ENCODE measurements at places on chromosomes 12 and 14.
A peak's percentile ranks its signal among the peaks of the same experiment; 100 is the strongest.

GRCh38 chr12:2408262-2408661, 355.5 kb downstream of the CACNA1C start:
- no peak for DNase-seq

DNA sequence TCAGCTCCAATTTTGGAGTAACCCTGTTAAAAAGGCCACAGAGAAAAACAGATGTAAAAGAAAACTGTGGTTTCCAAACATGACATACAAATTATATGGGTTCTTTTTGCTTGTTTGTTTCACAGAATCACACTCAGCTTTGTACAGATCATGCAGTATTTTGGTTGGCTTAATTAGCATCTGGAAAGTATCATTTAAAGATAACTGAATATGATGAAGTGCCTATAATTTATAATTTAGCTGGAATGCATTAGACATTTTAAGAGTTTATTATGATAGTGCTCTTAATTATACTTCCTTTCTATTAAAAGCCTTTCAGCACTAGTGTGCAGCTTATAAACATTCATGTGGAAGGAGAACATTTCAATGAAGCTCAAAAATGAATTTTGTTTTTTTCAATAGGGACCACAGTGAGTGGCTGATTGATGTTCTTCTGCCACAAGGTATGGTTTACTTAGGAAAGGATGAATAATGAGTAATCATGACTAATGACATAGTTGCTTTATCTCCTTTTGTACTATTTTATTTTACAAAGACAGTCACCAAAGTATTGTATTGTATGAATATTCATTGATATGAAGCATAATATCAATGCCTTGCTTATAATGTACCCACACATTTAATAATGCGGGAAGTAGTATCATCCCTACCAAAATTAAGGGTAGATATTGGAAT, 98.3 kb downstream of the UNC79 start:
- no peak for DNase-seq

GRCh38 chr14:54785136-54785777, 117.4 kb downstream of the GCH1 start:
- no peak for DNase-seq

DNA sequence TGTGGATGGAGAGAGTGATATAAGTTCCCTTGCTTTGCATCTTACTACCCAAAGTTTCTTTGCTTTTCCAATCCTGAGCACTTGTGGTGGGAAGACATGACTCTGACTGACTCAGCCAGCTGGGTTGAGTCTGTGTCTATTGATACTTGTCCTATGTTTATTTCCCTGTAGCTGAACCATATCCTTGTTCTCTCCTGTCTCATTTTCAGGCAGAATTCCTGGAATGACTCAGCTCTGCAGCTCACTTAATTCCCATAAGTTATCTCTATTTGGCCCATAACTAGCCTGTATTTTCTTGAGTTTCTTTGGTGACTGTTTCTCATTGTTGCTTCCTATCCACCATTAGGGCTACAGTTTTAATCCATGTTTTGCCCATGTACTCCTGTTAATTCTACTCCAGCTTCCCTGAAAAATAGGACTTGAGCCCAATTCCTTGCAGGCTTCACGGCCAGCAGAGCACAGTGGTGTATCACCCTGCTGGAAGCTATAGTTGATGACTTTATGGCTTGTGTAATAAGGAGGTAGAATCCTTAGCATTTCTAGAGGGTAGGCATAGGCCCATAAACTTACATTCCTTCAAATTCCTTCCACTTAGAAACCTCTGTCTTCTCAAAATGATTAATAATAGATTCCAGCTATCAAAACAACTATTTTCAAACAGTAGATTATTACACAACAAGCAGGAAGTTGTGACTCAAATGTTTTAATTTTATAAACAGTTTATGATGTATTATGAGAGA, 183.1 kb downstream of the TMTC3 start:
- peak; percentile 85 for DNase-seq

DNA sequence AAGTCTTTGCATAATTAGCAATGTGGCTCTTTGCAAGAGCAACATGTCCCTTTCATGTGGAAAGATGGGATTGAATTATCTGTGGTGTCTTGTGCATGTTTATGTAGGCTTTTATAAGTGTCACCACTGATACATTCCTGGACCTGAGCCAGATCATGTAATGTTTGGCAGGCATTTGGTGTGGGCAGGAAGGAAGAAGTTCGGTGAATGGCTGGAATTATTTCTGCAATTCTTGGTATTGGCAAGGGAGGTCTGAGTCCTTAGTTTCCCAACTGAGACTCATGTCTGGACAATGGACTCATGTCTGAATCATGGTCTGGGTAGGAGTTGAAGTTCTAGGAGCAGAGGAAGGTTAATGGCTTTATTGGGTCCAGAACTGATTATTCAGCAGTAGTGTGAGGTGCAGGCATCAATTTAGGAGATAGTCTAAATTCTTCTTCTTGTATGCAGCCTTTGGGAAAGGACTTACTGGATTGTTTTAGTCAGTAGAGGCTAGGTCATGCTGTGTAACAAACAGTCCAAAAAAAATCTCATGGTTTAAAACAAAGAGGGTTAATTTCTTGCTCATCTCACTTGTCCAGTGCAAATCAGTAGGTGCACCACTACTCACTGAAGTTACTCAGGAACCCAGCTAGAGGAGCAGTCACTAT, 186.5 kb upstream of the LHX5 start:
- DNase-seq = peak; percentile 13

DNA sequence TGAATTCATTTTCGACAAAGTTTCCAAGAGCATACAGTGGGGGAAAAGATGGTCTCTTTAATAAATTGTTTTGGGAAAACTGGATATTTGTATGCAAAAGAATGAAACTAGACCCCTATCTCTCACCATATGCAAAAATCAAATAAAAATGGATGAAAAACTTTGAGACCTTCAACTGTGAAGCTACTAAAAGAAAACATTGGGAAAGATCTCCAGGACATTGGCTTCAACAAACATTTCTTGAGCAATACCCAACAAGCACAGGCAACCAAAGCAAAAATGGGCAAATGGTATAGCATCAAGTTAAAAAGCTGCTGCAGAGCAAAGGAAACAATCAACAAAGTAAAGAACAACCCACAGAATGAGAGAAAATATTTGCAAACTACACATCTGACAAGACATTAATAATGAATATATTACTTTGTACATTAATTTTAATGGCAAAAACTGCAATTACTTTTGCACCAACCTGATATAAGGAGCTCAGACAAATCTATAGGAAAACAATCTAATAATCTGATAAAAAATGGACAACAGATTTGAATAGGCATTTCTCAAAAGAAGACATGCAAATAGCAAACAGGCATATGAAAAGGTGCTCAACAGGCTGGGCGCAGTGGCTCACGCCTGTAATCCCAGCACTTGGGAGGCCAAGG, 50.7 kb downstream of the NUBPL start:
- no peak for DNase-seq

DNA sequence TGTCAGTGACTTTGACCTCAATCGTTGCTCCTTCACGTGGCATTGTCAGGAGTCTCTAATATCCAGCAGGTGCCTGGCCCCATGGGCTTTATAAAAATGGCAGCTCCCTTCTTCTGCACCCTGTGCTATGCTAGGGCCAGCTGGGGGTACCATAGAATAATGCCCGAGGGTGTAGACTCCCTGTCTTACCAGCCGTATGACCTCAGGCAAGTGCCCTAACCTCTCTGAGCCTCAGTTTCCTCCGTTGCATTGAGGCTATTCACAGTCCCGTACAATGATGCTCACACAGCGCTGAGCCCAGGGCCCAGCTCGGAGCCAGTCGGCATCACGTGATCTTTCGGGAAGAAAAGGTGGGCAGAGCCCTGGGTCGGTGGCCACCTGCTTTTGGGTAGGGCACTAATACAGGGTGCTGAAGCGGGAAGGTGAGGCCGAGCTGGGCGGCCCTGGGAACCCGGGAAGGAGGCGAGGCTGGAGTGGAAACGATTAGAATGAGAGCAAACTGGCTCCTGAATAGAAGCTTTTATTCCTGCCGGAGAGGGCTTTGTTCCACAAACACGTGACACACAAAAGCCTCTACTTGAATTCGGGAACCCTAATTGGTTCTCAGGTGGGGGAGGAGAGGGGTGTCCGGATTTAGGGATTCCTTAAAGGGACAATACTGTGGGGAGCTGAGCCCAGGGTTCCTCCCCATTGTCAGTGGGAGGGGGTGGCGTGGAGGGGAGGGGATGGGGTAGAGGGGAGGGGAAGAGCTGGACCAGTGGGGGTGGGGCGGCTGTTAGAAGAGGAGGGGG, 19.9 kb upstream of the MSI1 start:
- DNase-seq = no peak

GRCh38 chr12:131507094-131507493, 203.8 kb upstream of the SFSWAP start:
- DNase-seq = no peak

DNA sequence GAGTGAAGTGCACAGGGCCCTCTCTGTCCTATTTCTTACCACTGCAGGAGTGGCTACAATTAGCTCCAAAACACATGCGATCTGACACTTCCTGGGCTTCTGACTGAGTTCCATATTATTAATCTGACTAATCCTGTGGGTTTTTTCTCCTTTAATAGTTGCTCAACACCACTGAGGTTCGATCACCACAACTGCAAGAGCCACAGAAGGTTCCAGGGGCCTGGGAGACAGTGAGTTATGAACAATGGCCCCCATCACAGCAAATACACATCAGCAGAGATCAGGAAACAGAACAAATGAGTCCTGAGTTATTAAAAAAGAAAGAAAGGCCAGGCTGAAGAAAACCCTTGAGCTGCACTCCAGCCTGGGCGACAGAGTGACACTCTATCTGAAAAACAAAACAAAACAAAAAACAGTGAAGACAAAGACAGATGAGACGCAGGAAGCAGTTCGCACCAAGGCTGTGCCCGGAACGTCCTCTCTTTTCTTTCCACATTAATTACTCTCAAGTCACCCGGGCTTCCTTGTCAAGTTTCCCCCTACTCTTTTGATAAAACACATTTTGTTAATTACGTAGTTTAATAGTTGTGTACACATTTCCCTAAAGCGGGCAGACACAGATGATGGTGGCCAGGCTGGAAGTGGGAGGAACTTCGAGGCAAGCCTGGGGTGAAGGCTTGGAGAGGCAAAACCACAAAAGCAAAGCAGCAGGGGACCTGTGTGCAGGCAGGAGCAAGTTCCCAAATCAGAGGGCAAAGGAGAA, 42.7 kb downstream of the CDC42BPB start:
- peak; percentile 38 for DNase-seq

GRCh38 chr12:46103559-46104383, 113.4 kb upstream of the SCAF11 start:
- no peak for DNase-seq

GRCh38 chr12:122356192-122356635, 66.3 kb downstream of the CLIP1 start:
- peak; percentile 83 for DNase-seq

GRCh38 chr14:104222396-104223036, 84.1 kb downstream of the KIF26A start:
- DNase-seq = no peak

- no peak for DNase-seq
Measured at GRCh38 chr12:63977441-63977840, 132.9 kb downstream of the SRGAP1 start.

DNA sequence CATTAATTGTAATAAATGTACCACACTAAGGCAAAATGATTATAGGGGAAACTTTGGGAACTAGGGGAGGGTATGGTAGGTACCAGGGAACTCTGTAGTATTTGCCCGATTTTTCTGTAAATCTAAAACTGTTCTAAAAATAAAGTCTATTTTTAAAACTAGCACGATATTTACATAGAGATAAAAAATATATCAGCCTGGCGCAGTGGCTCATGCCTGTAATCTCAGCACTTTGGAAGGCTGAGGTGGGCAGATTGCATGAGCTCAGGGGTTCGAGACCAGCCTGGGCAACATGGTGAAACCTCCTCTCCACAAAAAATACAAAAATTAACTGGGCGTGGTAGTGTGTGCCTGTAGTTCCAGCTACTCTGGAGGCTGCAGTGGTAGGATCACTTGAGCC, 32.4 kb downstream of the TMEM116 start:
- DNase-seq = no peak

DNA sequence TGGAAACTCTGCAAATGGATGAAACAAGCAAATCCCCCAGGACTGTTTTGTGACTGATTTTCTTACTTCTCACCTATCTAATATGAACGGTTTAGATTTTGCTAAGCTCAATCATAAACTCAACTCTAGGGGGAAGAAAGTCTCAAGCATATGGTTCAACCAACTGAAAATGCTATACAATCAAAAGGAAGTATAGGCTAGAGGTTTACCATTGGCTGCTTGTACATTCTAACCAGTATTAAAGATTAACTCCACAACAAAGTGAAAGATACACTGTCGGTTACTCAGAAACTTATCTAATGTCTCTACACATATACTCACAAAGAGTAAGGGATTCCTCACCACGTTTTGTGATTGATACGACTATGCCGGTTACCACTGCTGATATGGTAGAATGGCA, 281.8 kb upstream of the SOX5 start:
- no peak for DNase-seq

- no peak for DNase-seq
Measured at GRCh38 chr14:75418850-75419768, 8.7 kb upstream of the JDP2 start.

DNA sequence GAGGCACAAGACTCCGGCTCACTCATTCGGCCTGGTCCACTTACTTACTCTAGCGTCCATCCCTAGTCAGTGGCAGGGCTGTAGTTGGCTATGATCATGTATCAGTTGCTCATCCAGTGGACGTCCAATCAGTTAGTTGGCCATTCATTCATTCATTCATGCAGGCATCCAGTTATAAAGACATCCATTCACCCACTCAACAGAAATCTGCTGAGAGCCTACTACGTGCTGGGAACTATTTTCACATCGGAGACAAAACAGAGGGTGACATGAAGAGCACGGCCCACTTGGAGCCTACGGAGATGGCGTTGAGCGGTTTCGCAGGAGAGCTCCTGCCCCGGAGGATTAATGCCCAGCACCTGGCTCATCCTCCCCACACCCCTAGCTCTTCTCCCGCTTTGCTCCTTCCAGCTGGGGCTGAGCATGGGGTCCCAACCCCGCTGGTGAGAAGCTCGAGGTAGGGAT, 49.7 kb downstream of the SNAPC1 start:
- DNase-seq = no peak

DNA sequence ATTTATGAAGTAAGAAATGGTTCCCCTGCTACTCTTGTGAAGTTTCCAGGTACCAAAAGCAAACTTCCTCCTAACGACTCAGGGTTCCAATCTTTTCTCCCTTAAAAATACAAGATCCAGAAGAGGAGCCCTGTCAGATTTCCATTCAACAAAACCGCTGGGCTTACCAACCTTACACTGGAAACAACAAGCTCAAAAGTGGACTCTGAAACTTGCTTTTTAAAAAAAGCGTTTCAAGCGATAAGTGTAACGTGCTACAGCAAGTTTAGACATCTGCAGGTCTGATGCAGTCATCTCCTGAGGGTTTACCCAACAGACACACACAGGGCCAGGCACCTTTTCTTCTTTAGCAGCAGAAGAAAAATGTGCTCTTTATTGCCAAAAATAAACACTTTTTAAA, 6.9 kb upstream of the CREBL2 start:
- no peak for DNase-seq

- no peak for DNase-seq
Measured at GRCh38 chr14:52314595-52315354, 663 bp downstream of the PTGER2 start.

All from fibroblast of pulmonary artery (primary cell).